ENCODE measurements at places on chromosomes 1 and 21.
A peak's percentile ranks its signal among the peaks of the same experiment; 100 is the strongest.

DNA sequence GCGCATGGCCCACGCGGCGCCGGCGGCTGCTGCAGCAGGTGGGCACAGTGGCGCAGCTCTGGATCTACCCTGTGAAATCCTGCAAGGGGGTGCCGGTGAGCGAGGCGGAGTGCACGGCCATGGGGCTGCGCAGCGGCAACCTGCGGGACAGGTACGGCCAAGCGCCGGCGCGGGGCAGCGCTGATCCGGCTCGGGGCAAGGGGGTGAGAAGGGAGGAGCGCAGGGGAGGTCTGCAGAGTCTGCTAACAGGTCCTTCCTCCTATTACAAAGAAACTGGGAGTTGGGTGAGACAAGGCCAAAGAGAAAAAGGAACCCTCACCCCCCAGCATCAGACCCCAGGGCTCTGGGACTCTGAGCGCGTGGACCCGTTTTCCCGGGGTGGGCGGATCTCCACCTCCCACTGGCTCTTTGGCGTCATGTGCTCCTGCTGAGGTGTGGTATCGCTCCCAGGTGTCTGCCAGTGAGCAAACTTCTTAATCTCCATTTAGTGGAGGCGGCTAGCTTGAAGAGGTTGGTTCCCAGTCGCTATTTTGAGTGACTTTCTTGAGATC lies 431 bp downstream of the MTARC1 start:
- DNase-seq, result no peak

DNA sequence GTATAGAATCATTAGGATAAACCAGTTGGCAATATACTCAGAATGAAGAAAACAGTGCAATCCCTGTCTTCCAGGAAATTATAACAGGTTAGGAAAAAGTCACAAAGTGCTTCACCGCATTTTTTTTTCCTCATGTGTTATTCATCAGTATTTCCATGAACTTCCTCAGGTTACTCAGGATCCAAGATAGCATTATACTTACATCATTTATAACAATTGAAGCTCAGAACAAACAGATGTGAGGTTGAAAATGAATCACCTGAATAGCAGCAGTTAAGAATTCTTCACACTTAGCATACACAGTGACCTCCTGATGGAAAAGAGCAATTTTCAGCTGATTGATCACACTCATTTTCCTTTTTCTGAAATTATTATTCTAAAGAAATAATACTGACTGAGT lies 1040.7 kb upstream of the B3GALT2 start:
- DNase-seq, result no peak

GRCh38 chr1:153429266-153430165 lies 13.2 kb downstream of the S100A7A start:
- DNase-seq, result no peak

- no peak for DNase-seq
Measured at GRCh38 chr21:41124641-41125201, 43.2 kb upstream of the BACE2 start.

DNA sequence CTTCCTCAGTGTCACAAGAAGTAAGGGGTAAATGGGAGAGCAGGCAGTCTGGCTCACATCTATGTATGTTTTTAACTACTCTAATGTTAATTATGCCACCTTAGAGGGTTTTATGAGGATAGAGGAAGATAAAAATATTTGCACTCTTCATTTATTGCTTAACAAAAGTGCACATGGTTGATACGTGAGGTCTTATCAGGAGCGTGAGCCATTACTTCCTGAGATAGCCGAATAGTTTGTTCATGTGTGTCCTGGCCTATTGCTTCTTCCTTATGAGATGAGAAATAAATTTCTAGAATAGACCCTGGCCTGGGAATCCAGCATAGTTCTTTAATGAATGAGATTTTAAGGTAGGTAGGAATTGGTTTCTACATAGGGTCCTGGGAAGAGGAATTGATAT lies 471.1 kb upstream of the B3GALT2 start:
- no peak for DNase-seq

GRCh38 chr1:41497461-41498030 lies 13.1 kb upstream of the EDN2 start:
- DNase-seq, result no peak

GRCh38 chr1:110426854-110427253 lies 19.4 kb upstream of the LAMTOR5 start:
- DNase-seq, result no peak

DNA sequence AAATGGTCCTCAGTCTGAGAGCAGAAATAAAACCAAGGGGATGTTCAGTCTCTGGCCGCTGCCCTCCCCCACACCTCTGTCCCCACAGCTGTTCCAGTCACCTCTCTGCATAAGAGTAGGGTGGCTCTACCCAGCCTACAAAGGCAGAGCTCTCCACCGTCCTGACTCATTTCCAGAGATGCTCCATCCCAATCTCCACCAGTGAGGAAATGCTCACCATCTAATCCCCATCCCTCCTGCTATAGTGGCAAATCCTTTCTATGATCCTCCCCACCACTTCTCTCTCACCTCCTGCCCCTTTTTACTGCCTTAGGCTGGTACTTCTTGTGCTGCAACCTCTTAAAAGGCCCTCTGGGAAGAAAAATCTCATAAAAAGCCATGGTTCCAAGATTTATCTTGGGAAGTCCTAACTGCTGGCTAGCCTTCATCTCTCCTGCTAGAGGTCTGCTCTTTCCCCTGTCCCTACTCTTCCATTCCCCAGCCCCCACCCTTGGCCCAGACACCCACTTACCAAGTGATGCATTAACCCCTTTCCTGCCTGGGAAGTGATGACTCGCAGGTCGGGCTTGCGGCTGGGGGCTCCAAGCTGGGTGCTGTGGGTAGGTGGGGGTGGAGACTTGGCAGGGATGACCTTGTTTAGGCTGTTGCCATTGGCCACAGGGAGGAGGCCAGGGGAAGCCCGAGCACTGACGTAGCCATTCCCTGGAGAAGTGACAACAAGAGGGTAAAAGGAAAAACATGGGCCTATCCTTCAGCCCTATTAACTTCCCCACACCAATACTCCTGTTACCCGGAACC lies 23.9 kb downstream of the MEF2D start:
- DNase-seq, result no peak

- DNase-seq, result no peak
Measured at GRCh38 chr1:78570539-78570938, 49.7 kb upstream of the IFI44L start.

- no peak for DNase-seq
Measured at GRCh38 chr1:216739793-216740192, 16.6 kb upstream of the ESRRG start.

GRCh38 chr1:184156521-184157393 lies 105.2 kb downstream of the TSEN15 start:
- no peak for DNase-seq

DNA sequence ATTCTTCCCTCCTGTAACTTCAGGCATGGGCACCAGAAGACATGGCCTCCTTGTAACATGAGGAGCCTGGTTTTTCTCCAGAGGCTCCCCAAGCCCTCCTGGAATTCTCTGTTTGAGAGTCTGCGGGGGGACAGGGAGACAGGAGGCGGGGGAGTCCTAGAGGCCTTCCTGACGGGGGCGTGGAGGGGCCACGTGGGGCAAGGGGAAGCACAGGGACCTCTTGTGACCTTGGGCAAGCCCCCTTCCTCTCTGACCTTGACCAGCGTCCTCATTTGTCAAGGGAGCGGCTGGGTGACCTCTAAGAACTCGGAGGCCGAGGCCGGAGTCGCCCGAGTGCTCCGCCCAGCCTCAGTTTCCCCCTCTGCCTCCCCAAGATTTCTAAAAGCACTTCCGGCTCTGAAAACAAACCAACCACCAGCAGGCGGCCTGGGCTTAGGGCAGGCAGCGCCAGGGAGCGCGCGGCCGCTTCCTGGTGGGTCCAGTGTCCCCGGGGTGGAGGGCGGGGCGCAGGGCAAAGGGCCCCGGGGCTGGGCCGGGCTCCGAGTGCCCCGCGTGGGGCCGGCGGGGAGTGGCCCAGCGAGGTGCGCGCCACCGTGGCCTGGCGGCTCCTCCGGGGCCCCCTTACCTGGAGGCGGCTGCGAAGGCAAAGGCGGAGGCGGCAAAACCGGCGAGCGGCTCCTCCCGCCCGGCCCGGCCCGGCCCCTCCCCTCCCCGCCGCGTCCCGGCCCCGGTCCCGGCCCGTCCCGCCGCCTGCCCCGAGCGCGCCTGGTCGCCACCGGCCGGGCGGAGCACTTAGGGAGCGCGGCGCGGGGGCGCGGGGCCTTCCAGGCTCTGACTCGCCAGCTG lies at the start of gene TMCO4:
TMCO4 (minus strand) TSS at position 687 of the 846 bp plus-strand sequence. CDS start 19,158 bp downstream, outside the sequence.
- DNase-seq, result peak; percentile 54

- no peak for DNase-seq
Measured at GRCh38 chr1:176338877-176339276, 124.1 kb upstream of the PAPPA2 start.

DNA sequence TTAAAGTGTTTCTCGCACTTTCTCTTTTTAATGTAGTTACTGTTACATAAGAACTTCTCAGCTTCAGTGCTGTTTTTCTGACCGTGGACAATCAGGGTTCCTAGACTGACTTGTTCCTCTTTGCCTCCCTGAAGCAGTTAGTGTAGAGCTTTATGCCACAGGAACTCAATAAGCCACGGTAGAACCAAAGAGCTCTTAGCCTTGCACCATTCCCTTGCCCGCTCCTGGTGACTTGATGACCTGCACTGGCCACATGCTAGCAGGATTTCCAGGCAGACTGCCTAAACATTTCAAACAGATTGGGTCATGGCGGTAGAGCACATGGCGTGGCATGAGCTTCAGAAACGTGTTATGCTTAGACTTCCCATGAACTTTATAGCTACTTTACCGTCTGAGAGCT lies 18.8 kb upstream of the FASLG start:
- DNase-seq, result no peak

DNA sequence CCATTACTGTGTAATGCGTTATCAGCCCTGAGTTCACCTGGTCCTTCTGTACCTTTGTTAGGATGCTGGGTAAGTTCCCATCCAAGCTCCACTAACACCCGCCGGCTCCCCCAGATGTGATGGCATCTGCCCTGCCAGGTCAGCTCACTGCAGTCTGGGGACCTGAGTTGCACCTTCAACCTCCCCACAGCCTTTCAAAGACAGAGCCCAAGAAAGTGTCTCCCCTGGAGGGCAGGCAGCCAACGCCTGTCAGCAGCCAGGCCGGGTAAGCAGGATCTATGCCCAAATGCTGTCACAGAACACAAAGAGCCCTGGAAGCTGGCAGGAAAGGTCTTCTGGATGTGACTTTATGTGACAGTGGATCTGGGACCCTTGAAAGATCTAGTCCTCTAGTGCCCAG lies 13.7 kb downstream of the MRAP start:
- DNase-seq, result no peak

DNA sequence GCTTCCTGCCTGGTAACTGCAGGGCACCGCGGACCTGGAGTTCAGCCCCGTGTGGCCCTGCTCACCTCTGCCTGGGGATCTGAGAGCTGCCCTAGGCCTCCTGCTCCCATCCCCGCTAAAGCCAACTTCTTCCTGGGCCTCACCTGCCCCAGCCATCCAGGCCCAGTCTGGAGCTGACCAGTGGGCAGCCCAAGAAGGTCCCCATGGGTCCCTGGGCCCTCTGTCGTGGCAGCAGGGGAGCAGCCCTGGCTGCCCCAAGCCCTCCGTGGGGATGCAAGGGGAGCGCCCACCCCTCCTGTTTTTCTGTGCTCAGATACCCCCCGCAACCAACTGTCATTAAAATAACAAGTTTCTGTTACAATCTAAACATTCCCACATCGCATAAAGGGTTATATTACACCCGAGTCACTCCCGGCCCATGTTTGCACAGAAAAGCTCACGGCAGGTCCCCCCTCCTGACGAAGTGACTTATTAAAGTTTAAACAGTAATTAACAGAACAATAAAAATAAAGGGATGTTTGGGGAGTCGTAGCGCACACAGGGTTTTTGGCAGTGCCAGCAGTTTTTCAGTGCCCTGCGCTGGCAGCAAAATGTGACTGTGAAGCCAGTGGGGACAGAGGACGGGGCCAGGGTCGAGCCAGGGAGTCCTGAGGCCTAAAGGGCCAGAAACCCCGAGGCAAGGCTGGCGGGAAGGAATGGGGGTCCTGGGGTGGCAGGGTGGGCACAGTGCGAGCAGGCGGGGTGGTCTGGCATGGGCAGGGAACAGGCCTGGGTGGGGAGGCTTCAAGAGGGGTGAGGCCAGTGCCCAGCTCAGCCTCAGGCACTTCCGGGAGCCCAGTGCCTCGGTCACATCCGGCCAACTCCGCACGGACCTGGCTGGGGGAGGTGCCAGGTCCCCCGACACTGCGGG lies 121.5 kb downstream of the CASZ1 start:
- no peak for DNase-seq

DNA sequence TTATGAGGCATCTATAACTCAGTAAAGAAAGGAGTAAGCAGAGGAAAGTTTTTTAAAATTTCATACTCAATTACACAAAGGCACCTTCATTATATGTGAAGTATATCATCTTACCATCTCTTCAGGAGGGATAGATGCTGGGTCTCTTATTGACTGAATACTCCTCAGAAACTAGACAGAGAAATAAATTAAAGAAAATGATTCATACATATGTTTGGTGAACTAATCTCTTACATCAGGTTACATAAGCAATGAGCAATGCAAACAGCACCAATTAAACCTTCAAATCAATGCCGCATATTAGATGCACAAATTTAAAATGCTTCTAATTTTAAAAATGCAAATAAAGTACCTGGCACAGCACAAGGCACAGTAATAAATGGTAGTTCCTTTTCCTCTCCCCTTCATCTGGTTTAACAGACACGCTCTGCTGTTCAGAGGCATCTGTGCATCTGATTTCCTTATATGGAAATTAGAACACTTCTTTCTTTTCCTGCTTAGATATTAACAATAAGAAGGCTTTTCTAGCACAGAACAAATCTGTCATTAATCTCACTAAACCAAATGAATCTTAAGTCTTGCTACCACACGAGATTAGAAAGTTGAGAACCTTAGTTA lies 20.0 kb downstream of the SCYL3 start:
- no peak for DNase-seq

GRCh38 chr21:26441149-26441548 lies 131.9 kb downstream of the CYYR1 start:
- DNase-seq, result no peak

DNA sequence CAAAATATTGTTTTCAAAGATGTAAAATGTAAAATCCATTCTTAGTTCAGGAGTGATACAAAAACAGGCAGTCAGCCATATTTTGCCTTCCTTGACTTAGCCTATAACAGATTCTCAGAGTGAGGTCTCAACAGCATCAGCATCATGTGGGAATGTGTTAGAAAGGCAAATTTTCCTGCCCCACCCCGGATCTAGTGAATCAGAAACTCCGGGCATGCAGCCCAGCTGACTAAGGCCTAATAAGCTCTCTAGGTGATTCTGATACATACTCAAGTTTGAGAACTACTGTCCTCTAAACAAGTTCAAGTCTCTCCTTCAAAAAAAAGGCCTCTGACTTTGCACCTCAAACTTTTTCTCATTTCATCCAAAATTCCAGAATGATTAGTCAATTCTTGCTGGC lies 46.9 kb upstream of the PRRC2C start:
- DNase-seq, result no peak

DNA sequence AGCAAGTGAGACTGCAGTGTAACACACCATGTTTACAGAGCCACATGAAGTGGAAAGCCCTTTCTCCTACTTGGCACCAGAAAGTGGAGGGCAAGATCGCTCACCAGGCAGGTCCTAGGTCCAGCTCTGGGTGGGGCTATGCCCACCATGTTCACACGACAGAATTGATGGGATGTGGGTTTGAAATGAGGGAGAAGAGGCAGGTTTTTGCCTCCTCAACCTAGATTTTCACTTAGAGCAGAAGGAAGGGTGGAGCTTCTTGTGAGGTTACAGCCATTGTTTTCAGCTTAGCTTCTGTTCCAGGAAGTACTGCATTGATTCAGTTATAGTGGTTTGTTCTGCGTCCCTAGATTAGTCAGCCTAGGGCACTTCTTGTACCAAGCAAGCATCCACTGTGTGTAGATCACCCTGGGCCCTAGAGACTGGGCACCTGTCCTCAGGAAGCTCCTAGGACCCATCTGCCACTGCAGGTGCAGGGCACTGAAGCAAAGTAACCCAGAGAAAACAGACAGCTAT lies 2.3 kb downstream of the CD53 start:
- DNase-seq, result peak; percentile 74

Measured in CD4-positive, alpha-beta T cell treated with Interleukin-10 for 1 hour (primary cell).